HS-27A (cell line): ENCODE measurements at places on chromosomes 6 and 20.

DNA sequence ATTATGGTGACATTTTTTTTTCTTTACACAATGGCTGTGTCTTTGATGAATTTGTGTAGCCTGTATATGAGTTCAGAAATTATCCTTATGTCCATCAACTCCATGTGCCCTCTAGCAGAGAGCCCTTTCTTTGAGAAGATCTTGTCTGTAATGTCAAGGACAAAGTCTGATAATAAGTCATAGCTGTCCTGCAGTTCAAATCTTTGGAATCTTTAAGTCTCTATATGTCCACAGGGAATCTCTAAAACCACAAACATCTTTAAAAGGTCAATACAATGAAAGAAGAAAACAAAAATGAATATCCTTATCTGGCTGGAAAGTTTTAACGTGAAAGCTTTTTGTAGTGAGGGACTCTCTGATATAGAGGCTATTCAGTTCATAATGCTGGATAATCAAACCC, 16.9 kb upstream of the TMEM14A start:
- no peak for DNase-seq

DNA sequence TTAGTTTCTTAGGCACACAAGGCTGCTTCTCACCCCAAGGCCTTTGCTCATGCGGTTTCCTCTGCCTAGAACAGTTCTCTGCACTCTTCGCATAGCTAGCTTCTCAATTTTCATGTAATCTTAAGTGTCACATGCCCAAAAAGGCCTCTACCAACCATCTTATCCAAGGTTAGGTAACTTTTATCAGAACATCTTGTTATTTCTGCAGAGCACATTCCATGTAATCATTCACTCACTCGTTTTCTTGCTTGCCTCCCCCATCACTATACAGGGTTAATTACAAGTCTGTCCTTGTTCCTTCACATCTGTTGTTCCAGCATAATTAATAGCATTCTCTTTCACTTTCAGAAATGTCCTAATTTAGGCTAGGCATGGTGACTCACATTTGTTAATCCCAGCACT, 53.8 kb downstream of the NCOA6 start:
- no peak for DNase-seq

- DNase-seq = no peak
These were observed 97.7 kb downstream of the ATG5 start for GRCh38 chr6:106227612-106228507.

GRCh38 chr20:31684153-31685015, 38.3 kb downstream of the BCL2L1 start:
- no peak for DNase-seq

DNA sequence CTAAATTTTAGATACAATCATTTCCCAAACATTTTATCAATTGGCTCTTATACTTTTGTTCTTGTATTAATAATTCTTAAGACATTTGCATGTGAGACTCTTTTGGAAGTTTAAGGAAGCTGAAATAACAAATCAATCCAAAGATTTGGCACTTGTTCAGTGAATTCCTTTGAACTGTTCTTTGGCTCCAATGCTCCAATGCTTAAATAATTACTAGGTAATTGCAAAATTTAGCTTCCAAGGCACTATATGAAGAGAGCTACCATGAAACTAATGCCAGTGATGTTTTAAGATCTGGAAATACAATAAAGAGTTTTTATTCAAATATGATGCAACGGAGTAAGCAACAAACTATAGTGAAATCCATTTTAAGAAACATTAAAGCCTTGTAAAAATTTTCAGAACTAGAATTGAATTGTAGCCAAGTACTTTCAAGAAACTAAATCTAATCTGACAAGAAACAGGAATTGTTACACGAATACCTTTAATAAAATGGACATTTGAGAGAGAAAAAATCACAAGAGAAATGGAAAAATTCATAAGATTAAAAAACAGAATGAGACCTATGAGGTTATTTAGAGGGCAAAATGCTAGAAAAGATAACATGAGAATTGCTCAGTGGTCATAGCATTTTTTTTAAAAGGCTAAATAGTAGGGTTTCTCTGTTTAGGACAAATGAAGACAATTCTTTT, 43.6 kb upstream of the SMLR1 start:
- DNase-seq = no peak

DNA sequence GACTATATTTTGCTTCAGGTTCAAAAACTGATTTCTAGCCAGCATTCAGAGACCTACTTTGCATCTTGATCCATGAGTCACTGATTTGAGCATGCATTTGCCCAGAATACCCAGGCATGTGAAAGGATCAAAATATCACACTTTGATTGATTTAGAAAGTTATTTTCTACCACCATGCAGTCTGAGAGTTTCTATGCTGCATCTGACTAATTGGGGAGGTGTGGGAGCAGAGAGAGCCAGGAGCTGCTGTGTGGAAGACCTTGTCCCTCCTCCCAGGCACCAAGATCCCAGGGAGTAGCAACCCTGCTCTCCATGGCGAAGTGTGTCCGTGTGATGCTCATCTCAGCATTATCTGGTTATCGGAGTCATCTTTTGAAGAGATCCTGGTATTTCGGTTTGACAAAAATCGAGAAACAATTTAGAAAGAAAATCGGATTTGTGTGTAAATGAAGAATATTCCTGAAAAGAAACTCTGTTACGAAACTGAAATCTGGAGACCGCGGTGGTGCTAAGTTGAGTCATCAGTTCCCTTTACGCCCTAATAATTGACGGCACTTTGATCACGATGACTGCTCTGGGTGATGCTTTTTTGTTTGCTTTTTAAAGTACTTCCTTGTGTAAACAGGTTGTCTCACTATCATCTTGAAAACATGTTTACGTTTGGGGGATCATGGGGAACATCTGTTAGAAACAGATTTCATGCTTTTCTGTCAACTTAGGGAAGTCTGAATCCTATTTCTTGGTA, 193.4 kb downstream of the BACH2 start:
- no peak for DNase-seq

GRCh38 chr6:125793280-125793679, 2.5 kb downstream of the NCOA7 start:
- no peak for DNase-seq

DNA sequence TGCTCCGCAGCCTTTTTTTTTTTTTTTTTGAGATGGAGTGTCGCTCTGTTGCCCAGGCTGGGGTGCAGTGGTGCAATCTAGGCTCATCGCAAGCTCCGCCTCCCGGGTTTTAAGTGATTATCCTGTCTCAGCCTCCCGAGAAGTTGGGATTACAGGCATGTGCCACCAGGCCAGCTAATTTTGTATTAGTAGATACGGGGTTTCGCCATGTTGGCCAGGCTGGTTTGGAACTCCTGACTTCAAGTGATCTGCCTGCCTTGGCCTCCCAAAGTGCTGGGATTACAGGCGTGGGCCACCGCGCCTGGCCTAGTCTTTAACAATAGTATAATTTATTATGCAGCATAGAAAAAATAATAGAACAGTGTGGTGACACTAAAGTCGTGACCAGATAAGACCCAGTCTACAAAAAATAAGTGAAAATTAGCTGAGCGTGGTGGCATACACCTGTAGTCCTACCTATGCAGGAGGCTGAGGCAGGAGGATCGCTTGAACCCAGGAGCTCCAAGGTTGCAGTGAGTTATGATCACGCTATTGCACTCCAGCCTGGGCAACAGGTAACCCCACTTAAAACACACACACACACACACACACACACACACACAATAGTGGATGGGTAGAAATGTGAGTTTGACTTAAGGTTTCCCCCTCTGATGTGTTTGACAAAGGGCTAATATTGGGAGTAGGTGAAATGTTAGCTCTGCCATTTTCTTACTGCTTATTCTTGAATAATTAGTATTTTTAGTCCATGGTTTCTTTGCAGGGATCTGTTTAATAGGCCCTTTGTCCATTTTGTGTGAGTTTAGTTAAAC, 6.5 kb downstream of the PIM1 start:
- no peak for DNase-seq

GRCh38 chr6:149114167-149114566, 203.3 kb upstream of the TAB2 start:
- DNase-seq = no peak

DNA sequence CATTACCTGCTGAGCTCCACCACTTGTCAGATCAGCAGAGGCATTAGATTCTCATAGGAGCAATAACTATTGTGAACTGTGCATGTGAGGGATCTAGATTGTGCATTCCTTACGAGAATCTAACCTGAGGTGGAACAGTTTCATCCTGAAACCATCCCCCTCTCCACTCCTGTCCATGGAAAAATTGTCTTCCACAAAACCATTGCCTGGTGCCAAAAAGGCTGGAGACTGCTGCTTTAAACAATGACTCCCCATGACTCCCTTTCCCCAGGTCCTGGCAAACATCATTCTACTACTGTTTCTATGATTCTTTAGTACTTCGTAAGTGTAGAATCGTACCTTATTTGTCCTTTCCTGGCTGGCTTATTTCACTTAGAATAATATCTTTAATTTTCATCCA, 9.7 kb upstream of the DYNLRB1 start:
- no peak for DNase-seq

GRCh38 chr20:55449091-55449490, 556.2 kb downstream of the CBLN4 start:
- no peak for DNase-seq

- no peak for DNase-seq
These were observed 69.5 kb downstream of the CSE1L start for GRCh38 chr20:49115564-49115963.

DNA sequence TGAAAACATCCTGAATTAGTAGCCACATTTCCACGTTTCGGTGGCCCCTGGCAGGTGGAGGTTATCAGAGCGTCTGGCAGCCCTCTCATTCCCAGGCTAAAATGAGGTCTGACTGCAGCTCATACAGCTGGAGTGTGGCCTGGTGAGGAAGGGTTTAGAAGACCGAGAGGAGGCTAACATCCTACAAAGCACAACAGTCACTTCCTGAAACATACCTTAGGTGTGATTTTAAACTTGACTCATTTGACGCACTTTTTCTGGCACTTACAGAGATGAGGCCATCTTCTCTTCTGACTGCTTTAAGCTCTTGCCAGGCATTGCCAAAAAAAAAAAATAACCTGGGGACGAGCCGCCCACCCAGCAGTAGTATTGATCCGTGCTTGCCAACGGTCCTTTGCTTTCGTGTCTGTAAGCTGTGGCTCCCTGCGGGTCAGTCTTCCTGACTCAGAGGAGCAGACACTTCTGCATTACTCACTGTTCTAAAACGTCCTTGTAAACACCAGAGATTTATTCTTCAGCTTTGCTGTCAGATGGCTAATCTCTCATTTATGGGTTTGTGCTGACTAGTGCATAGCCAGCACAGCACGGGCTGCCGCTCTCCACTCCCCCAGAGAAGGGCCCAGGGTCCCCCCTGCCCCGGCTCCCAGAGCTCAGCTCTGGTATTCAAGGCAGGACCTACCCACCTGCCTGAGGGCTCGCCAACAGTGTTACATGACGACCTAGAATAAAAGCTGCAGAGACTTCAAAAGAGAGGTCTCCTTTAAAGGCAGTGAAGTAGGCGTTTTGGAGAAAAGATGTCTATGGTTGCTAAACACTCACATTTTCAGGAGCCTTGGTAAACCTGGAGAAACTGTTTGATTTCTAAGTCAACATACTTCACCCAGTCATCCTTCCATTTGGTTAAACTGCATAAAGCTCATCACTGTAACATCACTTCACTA, 78.5 kb upstream of the FRMD1 start:
- no peak for DNase-seq

GRCh38 chr6:90233994-90234393, 62.6 kb downstream of the BACH2 start:
- DNase-seq = no peak

GRCh38 chr6:3210024-3210610, 17.3 kb downstream of the TUBB2B start:
- no peak for DNase-seq

DNA sequence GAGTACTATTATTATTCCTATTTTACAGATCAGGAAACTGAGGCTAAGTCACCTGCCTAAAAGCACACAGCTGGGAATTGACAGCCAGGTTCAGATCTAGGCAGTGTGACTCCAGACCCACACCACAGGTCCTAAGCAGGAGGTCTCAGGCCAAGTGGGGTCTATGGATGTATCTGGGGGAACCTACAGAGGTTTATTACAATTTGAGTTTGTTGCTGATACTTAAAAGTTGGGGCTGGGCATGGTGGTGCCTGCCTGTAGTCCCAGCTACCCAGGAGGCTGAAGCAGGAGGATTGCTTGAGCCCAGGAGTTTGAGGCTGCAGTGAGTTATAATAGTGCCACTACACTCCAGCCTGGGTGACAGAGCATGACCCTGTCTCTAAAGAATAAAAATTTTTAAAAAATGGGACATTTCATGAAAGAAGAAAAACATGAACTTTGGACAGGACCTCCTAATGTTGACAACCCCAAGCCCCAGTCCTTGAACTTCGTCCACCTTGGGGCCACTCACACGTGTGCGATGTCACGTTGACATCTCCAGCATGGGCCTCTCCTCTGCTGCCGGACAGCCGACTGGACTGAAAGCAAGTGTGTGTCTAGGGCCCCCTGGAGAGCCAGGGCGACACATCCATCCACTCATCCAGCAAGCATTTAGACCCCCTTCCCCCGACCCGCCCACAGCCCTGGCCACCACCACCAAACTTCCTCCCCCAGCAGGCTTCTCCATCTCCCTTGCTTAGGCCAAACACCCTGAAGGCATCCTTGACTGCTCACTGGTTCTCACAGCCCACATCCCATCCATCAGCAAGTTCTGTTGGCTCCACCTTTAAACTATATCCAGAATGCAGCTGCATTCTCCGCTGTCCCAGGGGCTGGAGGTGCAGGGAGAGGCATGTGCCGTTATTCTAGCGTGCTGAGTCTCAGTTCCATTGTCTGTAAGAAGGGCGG, 40.0 kb downstream of the NOL4L start:
- DNase-seq = no peak

GRCh38 chr6:166462461-166463135, 79.9 kb upstream of the MPC1 start:
- no peak for DNase-seq

DNA sequence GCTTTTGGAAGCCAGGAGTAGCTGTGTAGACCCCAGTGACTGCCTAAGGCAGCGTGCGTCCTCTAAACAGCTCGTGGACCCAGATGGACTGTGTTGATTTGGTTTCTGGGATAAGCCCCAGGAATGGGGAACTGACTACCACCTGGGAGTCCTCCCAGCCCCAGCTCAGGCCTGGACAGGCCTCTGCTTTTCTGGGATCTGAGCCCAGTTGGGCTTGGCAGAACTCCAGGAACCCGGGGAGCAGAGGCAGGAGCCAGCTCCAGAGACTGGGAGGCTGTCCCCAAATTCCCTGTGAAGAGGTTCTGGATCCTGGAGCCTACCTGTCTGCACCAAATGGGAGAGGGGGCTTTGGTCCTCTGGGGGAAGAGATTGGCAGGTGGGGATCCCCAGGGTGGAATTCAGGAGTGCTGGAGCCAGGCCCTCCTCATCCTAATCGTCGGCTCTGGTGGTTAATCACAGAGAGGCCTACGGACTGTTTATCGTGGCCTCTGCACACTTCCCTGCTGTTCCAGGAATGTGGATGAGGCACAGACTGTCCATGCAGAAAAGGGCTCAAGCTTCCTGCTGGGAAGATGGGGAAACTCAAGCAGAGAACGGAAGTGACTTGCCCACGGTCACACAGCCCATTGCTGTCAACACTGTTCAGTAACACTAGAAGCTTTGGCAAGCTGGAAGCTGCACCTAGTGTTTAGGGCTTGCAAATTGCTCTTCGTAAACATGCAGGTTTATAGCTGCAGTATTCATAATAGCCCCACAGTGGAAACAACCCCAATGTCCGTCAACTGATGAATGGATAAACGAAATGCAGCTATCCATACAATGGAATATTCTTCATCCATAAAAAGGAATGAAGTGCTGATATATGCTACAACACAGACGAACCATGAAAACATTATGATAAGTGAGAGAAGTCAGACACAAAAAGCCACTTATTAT, 100.6 kb downstream of the KCNB1 start:
- peak; percentile 45 for DNase-seq

- no peak for DNase-seq
These were observed 17.6 kb upstream of the SSTR4 start for GRCh38 chr20:23017516-23017915.
